ENCODE measurements at places on chromosomes 4 and X.

GRCh38 chrX:118522230-118522926 lies 26.8 kb downstream of the DOCK11 start:
- DNase-seq, result no peak

- DNase-seq, result no peak
These were observed 906.5 kb downstream of the FAT4 start for GRCh38 chr4:126221282-126221681.

DNA sequence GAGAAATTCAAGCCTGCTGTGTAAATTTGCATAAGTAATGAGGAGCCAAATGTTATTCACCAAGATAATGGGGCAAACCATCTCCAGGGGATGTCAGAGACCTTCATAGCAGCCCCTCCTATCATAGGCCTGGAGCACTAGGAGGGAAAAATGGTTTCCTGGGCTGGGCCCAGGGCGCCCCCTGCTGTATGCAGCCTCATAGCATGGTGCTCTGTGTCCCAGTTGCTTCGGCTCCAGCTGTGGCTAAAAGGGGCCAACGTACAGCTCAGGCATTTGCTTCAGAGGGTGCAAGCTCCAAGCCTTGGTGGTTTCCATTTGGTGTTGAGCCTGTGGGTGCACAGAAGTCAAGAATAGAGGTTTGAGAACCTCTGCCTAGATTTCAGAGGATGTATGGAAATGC lies 859.3 kb downstream of the RPA4 start:
- no peak for DNase-seq

- DNase-seq, result no peak
These were observed 347.5 kb downstream of the NKX6-1 start for GRCh38 chr4:84151574-84151973.

- DNase-seq, result no peak
These were observed 19.7 kb downstream of the SLAIN2 start for GRCh38 chr4:48361012-48361400.

Measured in activated CD8-positive, alpha-beta memory T cell treated with anti-CD3 and anti-CD28 coated beads for 4 hours (primary cell).